Activated CD4-positive, alpha-beta memory T cell treated with anti-CD3 and anti-CD28 coated beads for 36 hours (primary cell): ENCODE measurements at places on chromosomes 7 and 10.
A peak's percentile ranks its signal among the peaks of the same experiment; 100 is the strongest.

- DNase-seq = no peak
- no peaks in the 10 kb centered on the region for H3K36me3 ChIP-seq
- H3K4me1 ChIP-seq = no peaks in the 10 kb centered on the region
Observed at GRCh38 chr7:152577339-152577738, 98.6 kb downstream of the XRCC2 start.

- H3K4me3 ChIP-seq = no peak overlapping the region
- DNase-seq = no peak
- H3K27ac ChIP-seq = no peak overlapping the region
- H3K36me3 ChIP-seq = no peaks in the 10 kb centered on the region
Observed at GRCh38 chr7:95472581-95473161, 13.1 kb upstream of the ASB4 start.

- no peak overlapping the region for H3K4me3 ChIP-seq
- DNase-seq = no peak
- H3K27ac ChIP-seq = no peak overlapping the region
- H3K4me1 ChIP-seq = no peaks in the 10 kb centered on the region
Observed at GRCh38 chr10:24096281-24096680, 112.7 kb upstream of the KIAA1217 start.

DNA sequence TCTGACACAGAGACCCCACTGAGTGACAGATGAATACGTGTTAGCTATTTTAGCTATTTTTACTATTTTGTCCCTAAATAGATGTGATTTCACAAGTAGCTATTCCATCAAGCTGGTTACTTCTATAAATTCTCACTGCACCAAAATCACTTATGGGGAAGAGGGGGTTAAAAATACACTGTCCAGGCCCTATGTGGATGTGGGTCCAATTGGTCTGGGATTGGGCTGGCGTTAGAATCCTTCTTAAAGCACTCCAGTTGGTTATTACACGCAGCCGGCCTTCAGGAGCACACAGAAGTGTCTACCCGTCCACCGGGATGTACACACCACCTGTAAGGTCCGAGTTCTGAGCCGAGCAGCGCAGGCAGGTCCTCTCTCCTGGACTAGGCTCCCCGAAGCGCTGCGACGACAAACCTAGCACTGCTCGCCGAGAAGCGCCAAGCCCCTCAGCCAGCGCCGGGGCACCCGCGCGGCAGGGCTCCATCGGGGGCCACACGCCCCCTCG lies 222.3 kb upstream of the MKLN1 start:
- no peak for DNase-seq
- peak overlapping the region; percentile 76 for H3K27ac ChIP-seq
- H3K4me3 ChIP-seq = peak overlapping the region; percentile 82
- peaks cover 53% of the 10 kb centered on the region for H3K4me1 ChIP-seq
- H3K36me3 ChIP-seq = peaks cover 49% of the 10 kb centered on the region
- H3K27me3 ChIP-seq = no peaks in the 10 kb centered on the region

DNA sequence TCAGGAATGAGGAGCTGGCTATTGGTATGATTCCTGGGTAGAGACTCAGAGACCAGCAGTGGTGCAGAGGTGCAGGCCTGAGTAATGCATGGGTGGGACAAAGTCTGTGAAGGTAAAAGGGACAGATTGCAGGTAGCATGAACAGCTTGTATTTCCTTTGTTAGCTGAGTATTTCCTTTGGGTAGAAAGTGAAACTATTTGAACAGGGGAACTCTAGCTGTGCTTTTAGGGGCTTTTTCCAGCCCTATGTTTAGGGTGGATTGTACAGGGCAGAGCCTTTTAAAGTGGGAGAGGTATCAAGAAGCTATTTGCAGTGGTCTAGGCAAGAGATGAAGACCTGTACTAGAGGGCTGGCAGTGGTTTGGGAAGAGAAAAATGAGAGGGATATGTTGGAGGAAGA lies 739.9 kb downstream of the REEP3 start:
- H3K4me3 ChIP-seq = no peak overlapping the region
- no peak overlapping the region for H3K27ac ChIP-seq
- no peak for DNase-seq
- H3K27me3 ChIP-seq = no peaks in the 10 kb centered on the region

DNA sequence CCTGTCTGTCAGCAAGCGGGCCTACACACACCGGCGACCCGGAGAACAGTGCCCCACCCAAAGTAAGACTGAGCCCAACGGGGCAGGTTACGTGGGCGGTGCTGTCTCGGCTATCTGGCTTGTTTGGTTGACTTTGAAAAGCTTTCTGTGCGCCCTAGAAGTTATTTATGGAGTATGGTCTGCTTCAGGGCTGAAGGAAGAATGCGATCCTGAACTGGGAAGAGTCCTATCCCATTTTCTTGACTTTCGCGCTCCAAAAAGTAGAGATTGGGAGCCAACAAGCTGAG lies 1.5 kb downstream of the INA start:
- no peak for DNase-seq
- peaks cover 7% of the 10 kb centered on the region for H3K4me1 ChIP-seq
- H3K27ac ChIP-seq = no peak overlapping the region

GRCh38 chr7:31767686-31768358 lies 80.8 kb downstream of the PPP1R17 start:
- H3K4me3 ChIP-seq = no peak overlapping the region
- H3K36me3 ChIP-seq = no peaks in the 10 kb centered on the region
- no peaks in the 10 kb centered on the region for H3K4me1 ChIP-seq
- DNase-seq = no peak

DNA sequence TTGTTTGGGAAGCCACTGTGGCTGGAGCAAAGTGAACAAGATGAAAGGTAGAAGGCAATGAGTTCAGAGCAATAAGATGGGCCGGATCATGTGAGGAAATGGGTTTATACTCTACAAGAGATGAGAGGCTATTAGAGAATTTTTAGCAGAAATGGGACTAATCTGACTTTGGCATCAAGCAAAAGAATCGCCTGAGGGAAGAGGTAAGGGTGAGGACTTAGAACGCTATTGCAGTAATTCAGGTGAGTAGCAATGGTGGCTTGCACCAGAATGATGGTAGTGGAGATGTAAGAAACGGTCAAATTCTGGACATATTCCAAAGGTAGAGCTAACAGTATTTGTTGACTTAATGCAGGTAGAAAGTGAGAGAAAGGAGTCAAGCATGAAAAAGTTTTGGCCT lies 29.5 kb upstream of the AKAP9 start:
- DNase-seq = no peak
- H3K4me3 ChIP-seq = no peak overlapping the region
- H3K36me3 ChIP-seq = no peaks in the 10 kb centered on the region
- H3K27ac ChIP-seq = no peak overlapping the region

DNA sequence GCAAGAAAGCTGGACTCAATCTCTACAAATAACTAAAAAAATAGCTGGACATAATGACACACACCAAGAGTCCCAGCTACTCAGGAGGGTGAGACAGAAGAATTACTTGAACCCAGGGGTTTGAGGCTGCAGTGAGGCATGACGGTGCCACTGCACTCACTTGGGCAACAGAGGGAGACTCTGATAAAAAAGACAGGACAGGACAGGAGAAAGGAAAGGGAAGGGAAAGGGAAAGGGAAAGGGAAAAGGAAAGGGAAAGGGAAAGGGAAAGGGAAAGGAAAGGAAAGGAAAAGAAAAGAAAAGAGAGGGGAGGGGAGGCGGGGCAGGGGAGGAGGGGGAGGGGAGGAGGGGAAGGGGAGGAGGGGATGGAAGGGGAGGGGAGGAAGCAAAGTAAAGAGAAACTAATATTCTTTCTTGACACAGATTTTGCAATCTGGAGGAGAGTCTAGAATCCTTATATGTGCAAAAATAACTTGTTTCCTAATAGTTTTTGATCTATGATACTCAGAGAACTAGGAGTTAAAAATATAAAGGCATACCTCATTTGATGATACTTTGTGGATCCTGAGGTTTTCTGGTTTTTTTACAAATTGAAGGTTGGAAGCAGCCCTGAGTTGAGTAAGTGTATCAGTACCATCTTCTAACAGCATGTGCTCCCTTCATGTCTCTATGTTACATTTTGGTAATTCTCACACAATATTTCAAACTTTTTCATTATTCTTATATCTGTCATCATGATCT lies 8.0 kb downstream of the SAR1A start:
- H3K27ac ChIP-seq = peak overlapping the region; percentile 93
- peaks cover 50% of the 10 kb centered on the region for H3K36me3 ChIP-seq
- no peaks in the 10 kb centered on the region for H3K27me3 ChIP-seq
- DNase-seq = no peak

DNA sequence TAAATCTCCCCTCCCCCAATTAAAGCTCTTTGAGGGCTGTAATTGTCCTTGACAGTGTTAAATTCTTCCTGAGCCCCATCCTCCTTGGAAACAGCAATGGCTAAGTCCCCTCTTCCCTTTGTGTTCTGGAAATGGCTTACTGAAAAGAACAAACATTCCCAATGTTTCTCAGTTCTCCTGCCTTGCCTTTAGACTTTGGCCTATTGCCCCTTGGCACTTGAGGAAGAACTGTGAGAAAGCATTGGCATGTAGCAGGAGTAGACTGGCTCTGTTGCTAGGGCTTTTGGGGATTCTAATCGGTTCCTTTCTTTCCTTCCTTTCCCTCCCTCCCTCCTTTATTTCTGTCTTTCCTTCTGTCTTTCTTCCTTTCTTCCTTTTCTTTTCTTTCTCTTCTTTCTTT lies 463.3 kb upstream of the PODXL start:
- DNase-seq = no peak
- H3K27ac ChIP-seq = no peak overlapping the region
- H3K4me1 ChIP-seq = no peaks in the 10 kb centered on the region
